Cardiac muscle cell (in vitro differentiated cells and primary cell): ENCODE measurements at places on chromosomes 2 and 18. TPM values are rescaled to one million over a fixed set of nuclear protein-coding genes. Genes with fewer than 3 reads are reported as not detected.

Gene RAB17
- 2.9 and 4.7 TPM in 2 replicates for total RNA-seq

Gene HOXD4
- total RNA-seq, result not detected in 2 replicates

Gene DNAJC5G
- total RNA-seq, result 3.6 and 14.1 TPM in 2 replicates

Gene ZSWIM2
- total RNA-seq, result not detected in 2 replicates

Gene ZNF385B
- 2.7 and 3.0 TPM in 2 replicates for total RNA-seq

Gene VWC2L
- 0.11 and 0.24 TPM in 2 replicates for total RNA-seq

DNA sequence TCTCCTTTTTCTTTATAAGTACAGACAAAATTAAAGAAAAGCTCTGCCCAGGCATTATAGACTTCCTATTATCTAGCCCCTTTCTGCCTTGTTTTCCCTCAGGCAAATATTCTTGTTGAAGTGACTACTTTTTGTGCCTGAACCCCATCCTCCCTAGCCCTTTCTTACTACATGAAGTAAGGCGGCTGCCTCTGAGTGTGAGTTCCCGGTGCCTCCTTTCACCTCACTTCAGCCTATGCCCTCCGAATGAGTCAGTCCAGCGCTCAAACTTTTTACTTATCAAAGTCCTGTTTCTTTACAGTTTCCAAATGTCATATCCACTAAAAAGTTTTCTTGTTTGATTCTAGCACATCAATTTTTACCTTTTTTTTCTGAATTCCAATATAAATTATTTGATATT is 778.3 kb upstream of the NRXN1 start:
- no peak for DNase-seq
- H3K4me3 ChIP-seq, result no peak overlapping the region
- no peaks in the 10 kb centered on the region for H3K27me3 ChIP-seq
- no peaks in the 10 kb centered on the region for H3K4me1 ChIP-seq
- no peak overlapping the region for H3K27ac ChIP-seq
- H3K36me3 ChIP-seq, result no peaks in the 10 kb centered on the region

DNA sequence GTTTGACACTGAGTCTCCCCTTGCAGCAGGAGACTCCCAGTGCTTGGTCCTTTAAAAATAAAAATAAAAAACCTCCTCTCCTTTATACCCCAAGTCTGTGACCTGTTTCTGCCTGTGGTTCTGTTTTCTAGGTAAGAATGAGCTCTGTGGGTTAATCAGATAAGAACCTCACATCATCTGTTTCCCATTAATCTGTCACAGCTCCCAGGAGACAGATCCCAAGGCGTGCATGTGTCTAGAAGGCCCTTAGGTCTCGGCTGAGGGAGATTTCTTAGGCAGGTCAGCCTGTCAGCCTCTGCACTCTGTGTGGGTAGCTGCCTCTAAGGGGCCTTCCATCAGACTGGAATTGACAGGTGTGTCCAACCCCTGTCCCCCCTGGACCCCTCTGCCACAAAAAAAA is 80.7 kb downstream of the FHOD3 start:
- DNase-seq, result no peak
- H3K36me3 ChIP-seq, result peaks cover 2% of the 10 kb centered on the region
- H3K27me3 ChIP-seq, result no peaks in the 10 kb centered on the region
- H3K4me3 ChIP-seq, result no peak overlapping the region
- peaks cover 72% of the 10 kb centered on the region for H3K4me1 ChIP-seq
- peak overlapping the region; percentile 58 for H3K27ac ChIP-seq

DNA sequence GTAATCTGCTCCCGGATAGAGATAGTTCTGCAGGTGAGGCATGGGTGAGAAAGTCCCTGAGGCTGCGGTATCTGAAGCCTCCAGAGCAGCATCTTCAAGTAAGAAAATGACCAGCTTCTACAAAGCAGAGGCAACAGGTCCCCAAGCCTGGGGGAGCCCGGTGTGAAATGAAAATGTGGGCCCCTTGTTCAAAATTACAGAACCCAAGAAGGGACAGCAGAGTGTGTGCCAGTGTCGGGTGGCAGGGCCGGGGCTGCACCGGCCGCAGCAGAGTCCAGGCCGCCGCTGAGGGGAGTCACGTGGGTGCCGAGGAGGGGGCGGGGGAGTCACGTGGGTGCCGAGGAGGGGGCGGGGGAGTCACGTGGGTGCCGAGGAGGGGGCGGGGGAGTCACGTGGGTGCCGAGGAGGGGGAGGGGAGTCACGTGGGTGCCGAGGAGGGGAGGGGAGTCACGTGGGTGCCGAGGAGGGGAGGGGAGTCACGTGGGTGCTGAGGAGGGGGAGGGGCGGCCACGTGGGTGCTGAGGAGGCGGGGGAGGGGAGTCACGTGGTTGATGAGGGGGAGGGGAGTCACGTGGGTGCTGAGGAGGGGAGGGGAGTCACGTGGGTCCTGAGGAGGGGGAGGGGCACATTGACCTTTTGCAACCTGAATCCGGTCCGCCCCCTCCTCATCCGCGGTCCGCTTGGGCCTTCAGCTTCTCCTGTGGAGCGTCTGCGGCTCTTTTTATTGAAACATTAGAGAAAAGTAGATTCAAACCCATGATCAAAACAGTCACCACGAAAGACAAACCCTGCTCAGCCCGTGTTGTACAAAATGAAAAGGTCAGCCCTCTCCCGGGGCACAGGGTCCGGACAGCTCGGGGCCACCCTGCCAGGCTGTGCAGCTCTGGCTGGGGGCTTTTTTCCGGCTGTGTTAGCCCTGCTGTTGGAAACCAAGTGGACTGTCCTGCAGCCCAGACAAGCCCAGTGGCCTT is 10.4 kb downstream of the COLEC11 start:
- H3K4me1 ChIP-seq, result peaks cover 11% of the 10 kb centered on the region
- peak overlapping the region; percentile 82 for H3K27ac ChIP-seq
- H3K4me3 ChIP-seq, result no peak overlapping the region
- no peaks in the 10 kb centered on the region for H3K27me3 ChIP-seq
- DNase-seq, result no peak
- H3K36me3 ChIP-seq, result no peaks in the 10 kb centered on the region

DNA sequence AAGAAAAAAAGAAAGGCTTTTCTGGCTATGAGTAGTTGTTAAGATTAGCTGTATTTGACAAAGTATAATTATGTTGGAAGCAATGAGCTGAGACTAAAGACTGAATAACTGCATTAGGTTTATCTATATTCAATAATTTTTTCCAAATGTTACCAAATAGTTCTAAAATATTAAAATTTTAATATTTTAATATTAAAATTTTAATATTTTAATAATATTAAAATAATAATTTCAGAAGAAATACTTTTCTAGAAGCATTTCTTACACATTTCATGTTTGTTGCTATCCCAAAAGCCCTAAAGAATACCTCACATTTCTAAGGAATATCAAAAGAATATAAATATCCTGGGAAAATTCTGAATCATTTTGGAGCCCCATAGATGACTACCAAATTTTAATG is 74.7 kb downstream of the LRP2 start:
- no peak overlapping the region for H3K27ac ChIP-seq
- H3K4me1 ChIP-seq, result peaks cover 22% of the 10 kb centered on the region
- no peaks in the 10 kb centered on the region for H3K36me3 ChIP-seq
- DNase-seq, result no peak
- no peaks in the 10 kb centered on the region for H3K27me3 ChIP-seq

DNA sequence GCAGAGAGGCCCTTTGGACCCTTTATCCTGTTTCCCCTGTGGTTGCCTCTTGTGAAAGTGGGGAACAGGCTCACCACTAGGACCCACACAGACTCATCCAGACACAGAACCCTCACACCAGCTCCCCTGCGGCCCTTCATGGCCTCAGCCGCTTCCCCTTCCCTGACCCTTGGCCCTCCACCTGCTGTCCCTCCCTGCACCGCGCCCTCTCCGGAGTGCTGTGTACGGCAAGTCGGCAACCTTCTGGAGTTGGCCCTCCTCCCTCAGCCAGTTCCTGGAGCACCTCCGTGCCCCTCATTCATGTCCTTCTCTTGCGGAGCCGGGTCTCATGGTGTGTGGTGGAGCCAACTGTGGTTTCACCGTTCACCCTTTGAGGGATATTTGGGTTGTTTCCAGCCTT is 44.0 kb downstream of the CTDP1 start:
- no peaks in the 10 kb centered on the region for H3K4me1 ChIP-seq
- H3K4me3 ChIP-seq, result no peak overlapping the region
- peaks cover 6% of the 10 kb centered on the region for H3K36me3 ChIP-seq
- DNase-seq, result no peak
- H3K27ac ChIP-seq, result no peak overlapping the region

GRCh38 chr18:55821219-55821618 is 233.2 kb upstream of the TCF4 start:
- H3K27me3 ChIP-seq, result no peaks in the 10 kb centered on the region
- no peak overlapping the region for H3K4me3 ChIP-seq
- H3K4me1 ChIP-seq, result no peaks in the 10 kb centered on the region
- no peak overlapping the region for H3K27ac ChIP-seq
- DNase-seq, result peak; percentile 27

GRCh38 chr2:11024687-11025086 is 113.0 kb downstream of the KCNF1 start:
- H3K27ac ChIP-seq, result no peak overlapping the region
- H3K27me3 ChIP-seq, result no peaks in the 10 kb centered on the region
- H3K36me3 ChIP-seq, result no peaks in the 10 kb centered on the region
- no peak overlapping the region for H3K4me3 ChIP-seq

- peaks cover 11% of the 10 kb centered on the region for H3K4me1 ChIP-seq
- no peak overlapping the region for H3K4me3 ChIP-seq
- no peaks in the 10 kb centered on the region for H3K36me3 ChIP-seq
- DNase-seq, result no peak
- no peak overlapping the region for H3K27ac ChIP-seq
Measured at GRCh38 chr2:101714118-101714517, 16.6 kb downstream of the MAP4K4 start.

GRCh38 chr2:196131949-196132925 is 39.1 kb downstream of the STK17B start:
- H3K36me3 ChIP-seq, result peaks cover 1% of the 10 kb centered on the region
- no peaks in the 10 kb centered on the region for H3K4me1 ChIP-seq
- H3K27ac ChIP-seq, result no peak overlapping the region
- peak; percentile 30 for DNase-seq

- no peak for DNase-seq
- no peak overlapping the region for H3K27ac ChIP-seq
- no peaks in the 10 kb centered on the region for H3K27me3 ChIP-seq
- no peaks in the 10 kb centered on the region for H3K4me1 ChIP-seq
Measured at GRCh38 chr2:46962751-46963150, 47.1 kb upstream of the MCFD2 start.

DNA sequence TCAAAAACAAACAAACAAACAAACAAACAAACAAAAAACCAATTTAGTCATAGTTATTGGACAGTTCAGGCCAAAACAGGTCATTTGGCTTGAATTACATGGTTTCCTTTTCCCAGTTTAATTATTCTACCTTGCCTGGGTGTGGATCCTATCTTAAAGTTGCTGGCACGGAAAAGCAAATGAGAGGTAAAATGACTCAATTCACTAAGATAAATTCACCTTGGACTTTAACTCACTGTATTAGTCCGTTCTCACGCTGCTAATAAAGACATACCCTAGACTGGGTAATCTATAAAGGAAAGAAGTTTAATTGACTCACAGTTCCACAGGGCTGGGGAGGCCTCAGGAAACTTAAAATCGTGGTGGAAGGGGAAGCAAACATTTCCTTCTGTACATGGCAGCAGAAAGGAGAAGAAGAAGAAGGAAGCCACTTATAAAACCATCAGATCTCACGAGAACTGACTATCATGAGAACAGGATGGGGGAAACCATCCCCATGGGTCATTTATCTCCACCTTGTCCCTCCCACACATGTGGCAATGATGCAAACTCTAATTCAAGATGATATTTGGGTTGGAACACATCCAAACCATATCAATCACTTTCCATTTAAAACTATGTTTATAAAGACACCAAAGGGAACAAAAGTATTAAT is 22.5 kb upstream of the TRAPPC8 start:
- DNase-seq, result no peak
- no peaks in the 10 kb centered on the region for H3K36me3 ChIP-seq
- no peak overlapping the region for H3K4me3 ChIP-seq
- no peak overlapping the region for H3K27ac ChIP-seq
- no peaks in the 10 kb centered on the region for H3K4me1 ChIP-seq
- no peaks in the 10 kb centered on the region for H3K27me3 ChIP-seq
